A549 treated with DMSO at 1 μM for 4 hours (cell line): ENCODE measurements at places on chromosomes 3 and 15. TPM values are rescaled to one million over a fixed set of nuclear protein-coding genes. Genes with fewer than 3 reads are reported as not detected.

The PRSS50 gene
- not detected in 5 replicates for total RNA-seq

The CEP70 gene
- total RNA-seq: 5.7 to 7.4 TPM (median 6.4 TPM) in 5 replicates

The SEMA3B gene
- 6.7 to 8.1 TPM (median 6.9 TPM) in 5 replicates for total RNA-seq

The FAM43A gene
- 2.8 to 4.6 TPM (median 4.0 TPM) in 5 replicates for total RNA-seq
